ENCODE measurements at places on chromosomes 2 and 18.

GRCh38 chr2:238042849-238043584 lies 17.8 kb upstream of the SCLY start:
- no peak for DNase-seq

DNA sequence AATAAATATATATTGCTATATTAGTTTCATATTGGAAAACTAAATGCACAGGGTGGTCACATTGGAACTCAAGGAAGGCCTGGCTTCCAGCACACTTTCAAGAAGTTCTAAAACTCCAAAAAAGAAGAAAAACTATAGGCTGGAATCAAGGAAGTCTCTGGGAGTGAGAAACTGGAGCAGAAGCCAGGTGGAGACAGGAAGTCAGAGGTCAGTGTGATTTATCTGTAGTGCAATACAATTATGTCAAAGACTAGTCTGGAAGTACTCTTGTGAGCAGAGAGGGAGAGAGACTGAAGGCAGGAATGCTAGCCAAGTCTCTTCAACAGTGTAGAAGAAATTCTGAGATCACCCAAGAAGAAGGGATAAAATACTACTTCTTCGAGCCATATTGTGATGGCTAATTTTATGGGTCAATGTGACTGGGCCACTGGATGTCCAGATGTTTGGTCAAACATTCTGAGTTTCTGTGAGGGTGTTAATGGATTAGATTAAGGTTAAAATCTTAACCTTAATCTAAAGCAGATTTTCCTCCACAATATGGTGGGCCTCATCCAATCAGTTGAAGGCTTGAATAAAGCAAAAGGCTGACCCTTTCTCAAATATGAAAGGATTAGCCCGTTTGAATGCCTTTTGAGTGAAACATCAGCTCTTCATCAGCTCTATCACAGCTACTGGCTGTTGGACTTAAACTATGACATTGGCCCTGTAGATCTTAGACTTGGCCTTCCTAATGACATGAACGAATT lies 208.0 kb downstream of the TDRD15 start:
- no peak for DNase-seq

- no peak for DNase-seq
Measured at GRCh38 chr2:130241041-130241707, 42.9 kb upstream of the TUBA3E start.

GRCh38 chr2:107936433-107937359 lies 49.6 kb upstream of the SLC5A7 start:
- no peak for DNase-seq

- no peak for DNase-seq
Measured at GRCh38 chr2:52897511-52898044, 870.0 kb upstream of the CHAC2 start.

DNA sequence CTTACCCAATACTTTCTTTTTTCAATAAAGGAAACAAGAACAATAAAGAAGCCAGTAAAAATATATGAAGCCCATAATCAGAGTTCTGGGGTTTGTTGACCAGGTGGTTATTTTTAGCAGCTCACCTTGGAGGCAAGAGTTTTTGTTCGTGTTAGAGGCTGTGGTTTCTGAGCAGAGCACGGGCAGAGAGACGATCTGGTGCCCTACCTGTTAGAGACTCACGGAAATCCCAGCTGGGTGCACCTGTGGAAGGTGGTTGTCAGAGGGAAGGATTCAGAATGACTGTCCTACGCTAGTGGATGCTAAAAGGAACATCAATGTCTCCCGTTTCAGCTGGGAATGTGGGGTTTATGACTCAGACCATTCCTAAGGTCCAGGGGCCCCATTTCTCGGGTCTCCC lies 87.6 kb downstream of the NRP2 start:
- DNase-seq = no peak

DNA sequence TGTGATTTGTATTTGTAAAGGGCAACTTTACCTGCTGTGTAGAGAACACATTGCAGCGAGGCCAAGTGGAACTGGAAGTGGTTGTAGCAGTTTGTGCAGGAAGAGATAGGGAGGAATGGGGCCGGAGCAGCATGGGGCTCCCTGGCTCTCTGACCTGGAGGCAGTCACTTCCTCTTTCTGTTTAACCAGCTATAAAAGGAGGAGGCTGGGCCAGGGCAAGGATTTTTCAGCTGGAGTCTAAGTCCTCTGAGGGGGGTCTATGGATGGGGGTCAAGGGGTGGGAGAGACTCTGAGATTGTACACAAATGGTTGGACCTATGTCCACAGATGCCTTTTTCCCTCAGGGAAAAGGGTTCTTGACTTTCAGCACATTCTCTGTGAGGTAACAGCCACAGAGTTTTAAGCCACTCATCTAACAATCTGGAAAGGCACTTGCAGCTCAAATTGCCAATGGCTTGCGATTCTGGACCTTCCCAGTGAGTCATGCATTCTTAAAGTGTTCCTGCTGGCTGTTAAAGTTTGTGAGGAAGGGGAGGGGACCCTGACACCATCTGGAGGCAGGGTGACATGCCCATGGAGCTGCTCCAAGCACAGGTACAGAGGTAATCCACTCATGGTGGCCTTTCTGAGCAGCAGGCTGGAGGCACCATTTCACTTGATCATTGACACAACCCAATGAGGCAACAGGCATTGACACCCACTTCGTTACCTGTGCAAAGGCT lies 347.0 kb downstream of the CYRIA start:
- no peak for DNase-seq

DNA sequence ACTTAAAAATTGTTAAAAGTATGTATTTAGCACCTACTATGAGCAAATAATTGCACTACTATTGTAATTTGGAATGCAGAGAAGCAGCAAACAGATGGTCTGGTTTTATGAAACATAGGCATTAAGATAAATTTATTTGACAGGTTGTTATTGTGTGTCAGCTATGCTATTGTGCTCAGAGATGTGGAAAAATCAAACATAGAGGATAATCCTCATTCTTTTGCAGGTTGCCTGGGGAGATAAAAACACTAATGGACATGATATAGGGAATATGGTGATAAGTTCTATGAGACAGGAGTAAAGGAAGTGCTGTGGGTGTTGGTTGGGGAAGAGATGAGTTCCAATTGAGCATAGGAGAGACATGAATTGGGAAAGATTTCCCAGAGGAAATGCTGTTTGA lies 71.3 kb downstream of the PPP1R1C start:
- DNase-seq = no peak

DNA sequence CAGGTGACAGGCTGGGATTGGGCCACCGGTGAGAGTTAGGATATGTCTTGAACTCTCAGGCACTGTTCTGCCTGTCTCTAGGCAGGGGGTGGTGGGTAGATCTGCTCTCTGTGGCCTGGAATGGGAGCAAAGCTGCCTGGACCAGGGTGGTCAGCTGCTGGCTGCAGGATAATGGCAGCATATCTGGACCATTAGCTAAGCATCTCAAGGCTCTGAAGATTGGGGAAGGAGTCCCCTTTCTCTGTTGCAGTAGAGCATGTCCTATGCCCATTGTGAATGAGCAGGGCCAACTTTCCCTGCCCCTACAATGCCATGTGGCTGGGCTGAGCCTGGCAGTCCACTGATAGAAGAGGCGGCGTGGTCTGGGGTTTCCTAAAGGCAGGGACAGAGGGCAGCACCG lies 34.6 kb downstream of the LOXHD1 start:
- no peak for DNase-seq

DNA sequence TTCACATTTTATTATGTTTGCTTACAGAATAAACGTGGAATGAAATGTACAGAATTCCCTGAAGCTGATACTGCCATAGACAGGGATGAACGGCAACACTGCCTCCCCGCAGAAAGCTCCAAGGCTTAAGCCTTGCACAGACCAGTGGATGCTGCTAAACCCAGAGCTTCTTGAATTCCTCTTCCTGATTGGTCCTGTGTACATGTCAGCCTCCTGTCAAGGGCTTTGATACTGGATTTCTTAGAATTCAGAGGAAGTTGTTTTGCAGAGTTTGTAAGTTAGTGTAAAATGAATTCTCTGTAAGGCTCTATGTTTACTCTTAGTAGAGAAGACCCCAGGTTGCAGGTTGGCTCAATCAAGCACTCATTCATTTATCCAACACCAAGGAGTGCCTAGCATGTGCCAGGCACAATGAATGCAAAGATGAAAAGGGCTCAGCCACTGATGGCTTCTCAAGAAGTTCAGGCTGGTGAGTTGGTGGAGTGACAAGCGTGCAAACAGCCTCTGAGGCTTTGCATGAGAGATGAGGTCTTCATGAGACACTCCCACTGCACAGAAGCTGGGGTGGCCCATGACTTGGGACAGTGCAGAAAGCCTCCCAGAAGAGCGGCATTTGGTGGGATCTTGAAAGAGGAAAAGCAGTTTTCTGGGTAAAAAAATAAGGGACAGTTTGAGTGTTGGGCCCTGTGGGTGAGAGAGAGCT lies 50.4 kb downstream of the ACKR3 start:
- DNase-seq = no peak

DNA sequence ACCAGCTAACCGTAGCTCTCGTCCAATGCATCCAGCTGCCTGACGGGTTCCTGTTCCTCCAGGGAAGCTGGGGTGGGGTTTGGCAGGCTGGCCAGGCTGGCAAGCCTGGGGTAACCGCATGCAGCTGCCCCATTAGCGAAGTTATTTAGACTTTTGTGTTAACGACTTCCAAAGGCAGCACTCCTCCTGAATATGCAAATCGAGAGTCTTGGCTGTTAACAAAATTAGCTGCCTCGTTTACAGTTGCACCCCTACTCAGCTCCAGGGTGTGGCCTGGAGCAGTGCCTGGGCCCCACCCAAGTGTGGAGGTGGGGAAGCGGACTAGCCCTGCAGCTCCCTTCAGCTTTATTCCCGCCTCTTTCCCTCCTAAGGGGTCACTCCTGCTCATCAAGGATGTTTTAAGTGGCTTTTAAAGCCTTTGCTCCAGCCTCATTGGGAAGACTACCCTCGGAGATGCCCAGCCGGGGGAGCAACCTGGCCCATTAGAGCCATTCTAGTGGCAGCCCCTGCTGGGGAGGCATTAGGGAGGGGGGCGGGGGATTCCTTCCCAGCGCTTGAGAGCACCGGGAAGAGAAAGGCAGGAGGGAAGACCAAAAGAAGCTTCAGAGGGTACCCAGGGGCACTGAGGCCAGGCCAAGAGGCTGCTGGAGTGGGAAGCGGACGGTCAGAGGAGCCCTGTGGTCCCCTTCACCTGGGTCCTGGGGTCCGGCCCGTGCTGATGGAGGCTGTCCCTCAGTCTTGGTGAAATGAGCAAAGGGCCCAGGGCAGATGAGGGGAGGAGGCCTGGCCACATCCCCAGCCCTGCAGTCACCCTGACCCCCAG lies 204.1 kb downstream of the CELF4 start:
- no peak for DNase-seq

DNA sequence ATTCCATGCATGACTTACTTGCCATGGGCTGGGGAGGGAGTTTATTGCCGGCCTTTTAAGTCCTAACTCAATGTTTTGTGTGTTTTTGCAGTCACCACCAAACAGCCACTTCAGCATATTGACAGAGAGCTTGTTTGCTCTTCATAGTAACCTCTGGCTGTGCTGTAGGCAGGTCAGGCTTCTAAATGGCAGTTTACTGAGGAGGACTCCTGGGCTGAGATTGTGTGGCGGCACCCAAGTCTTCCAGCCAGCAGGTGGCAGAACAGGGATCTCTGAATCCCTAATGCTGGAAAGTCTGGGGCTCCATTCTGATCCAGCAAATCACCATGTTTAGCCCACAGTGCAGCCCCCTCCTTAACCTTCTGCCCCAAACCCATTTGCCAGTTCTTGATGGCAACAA lies 121.2 kb downstream of the CAPN13 start:
- no peak for DNase-seq

- no peak for DNase-seq
Measured at GRCh38 chr18:21571772-21572171, 28.7 kb downstream of the ESCO1 start.

DNA sequence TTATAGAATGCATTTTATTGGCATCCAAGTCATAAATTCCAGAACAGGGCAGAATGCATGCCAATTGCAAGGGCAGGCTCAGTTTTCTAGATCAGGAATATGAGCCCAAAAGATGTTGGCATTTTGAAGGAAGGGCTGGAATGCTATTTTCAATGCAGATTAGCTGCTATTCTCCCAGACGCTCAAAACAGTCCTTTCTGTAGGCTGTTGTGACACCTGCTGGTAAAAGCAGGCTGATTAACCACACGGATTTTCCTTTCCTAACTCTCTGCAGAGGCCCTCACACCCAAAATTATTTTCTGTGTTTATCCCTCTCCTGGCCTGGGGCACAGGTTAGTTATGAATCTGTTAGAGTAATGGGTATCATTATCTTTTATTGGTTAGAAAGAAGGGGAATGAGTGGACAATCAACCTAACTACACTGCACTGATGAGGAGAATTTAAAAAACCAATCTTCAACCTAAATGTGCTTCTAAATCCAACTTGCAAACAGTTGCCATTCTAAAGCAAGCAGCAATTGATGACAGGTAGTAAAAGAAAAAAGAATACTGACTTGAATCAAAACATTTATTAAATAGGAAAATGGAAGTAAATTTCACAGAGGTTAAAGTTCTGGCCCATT lies 94.0 kb downstream of the PLA2R1 start:
- no peak for DNase-seq

- DNase-seq = no peak
Measured at GRCh38 chr18:62128157-62128556, 58.7 kb downstream of the PIGN start.

GRCh38 chr2:171297956-171298355 lies 135.8 kb downstream of the METTL8 start:
- no peak for DNase-seq

DNA sequence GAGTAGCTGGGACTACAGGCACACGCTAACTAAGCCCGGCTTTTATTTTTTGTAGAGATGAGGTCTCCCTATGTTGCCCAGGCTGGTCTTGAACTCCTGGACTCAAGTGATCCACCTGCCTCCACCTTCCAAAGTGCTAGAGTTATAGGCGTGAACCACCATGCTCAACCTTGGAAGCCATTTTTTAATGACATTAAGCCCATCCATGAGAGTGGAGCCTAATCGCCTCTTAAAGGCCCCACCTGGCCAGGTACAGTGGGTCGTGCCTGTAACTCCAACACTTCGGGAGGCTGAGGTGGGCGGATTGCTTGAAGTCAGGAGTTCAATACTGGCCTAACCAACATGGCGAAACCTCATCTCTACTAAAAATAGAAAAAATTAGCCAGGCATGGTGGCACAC lies 41.6 kb upstream of the TFCP2L1 start:
- no peak for DNase-seq

DNA sequence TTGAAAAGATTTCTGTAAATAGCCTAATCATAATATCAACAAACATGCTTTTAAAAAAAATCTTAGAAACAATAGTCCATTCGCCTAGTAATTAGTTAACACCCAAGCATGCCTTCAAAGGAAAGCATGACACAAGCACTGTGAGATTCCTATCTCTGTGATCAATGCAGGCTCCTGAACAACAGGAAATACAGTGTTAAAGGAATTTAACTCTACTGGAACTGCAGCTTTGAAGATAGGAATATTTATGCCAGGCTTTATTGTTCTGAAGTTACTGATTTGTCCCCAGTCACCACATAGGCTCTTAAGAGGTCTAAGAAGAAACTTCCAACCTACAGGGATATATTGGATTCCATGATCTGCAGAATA lies 15.4 kb upstream of the FAM124B start:
- no peak for DNase-seq

- DNase-seq = no peak
Measured at GRCh38 chr2:191824398-191824797, 22.5 kb downstream of the CAVIN2 start.

DNA sequence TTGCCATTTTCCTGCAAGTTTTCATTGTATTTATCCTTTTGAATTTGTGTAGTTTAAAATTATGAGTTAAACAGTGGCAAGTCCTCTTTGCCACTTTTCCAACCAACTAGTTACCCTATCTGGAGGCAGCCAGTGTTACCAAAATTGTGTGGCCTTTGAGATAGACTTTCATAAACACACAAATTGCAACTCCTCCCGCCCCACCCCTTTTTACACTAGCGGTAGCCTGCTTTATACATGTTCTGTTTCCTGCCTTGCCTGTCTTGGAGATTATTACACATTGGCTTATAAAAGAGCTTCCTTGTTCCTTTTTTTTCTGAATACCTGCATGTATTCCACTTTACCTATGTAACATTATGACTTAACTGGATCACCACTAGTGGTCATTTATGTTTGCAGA lies 56.5 kb downstream of the RPIA start:
- DNase-seq = no peak
